ENCODE measurements at places on chromosomes 1 and 21.

- DNase-seq, result no peak
Measured at GRCh38 chr1:82260051-82260450, 459.3 kb downstream of the ADGRL2 start.

DNA sequence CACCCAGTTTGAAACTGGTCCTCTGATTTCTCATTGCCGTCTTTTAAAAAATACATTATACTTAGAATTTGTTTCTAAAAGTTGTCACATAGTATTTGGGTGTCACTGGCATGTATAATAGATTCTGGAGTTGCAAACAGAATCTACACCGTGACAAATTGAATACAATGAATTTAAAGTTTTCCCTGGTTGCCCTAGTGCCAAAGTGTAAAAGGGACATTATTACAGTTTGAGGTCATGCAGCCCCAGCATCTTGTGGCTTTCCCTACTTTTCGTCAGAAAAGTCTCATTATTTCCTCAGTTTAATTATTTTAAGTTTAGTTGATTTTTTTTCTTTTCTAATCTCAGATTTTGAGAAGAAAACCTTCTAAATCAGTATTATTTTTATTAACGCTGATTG, 155.9 kb downstream of the DISP1 start:
- no peak for DNase-seq

DNA sequence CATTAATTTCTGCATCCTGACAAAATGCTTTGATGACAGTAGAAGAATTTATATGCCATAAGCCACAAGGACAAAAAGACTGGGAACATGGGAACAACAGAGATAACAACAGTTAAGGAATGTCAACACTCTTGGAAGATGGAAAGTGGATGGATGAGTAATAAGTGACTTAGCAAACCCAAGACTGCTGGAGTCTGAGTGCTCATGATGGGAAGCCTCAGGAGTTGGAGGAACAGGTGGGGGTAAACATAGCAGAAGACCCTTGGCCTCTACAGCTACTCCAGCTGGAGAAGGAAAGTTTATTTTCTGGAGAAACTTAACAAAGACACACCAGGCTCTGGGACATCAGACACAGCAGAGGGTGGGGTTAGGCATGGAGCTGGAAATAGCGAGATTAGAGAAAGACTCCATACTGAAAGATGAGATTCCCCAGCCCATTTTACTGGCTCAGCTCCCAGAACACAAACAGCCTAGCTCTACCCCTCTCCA, 13.6 kb downstream of the G0S2 start:
- DNase-seq, result no peak

DNA sequence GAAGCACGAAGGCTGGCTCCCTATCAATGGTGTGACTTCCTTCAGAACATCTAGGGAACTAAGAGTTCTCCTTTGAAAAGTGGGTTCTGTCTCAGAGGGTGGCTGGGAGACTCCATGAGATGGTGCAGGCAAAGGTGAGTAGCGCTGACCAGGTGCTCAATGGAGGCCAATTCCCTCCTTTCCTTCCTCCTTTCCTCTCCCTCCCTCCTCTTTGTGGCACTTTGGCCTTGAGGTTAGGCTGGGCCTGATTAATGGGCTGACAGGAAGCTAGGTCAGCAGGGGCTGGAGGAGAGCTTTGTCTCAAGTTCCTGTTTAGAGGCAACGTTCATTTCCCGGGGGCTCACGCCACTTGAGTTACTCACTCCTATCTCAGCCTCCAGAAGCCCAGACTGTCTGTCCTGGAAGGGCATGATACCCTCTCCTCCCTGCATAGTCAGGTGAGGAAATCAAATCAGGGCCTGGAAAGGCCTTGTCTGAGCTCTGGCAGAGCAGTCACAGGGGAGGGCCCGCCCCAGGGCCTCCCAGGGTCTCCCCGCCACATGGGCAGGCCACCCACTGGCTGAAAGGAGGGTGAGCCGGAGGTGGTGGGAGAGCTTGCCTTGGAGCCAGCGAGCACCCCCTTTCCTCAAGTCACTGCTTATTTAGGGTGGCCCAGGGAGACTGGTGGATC, 58.4 kb upstream of the SSBP3 start:
- DNase-seq, result no peak

DNA sequence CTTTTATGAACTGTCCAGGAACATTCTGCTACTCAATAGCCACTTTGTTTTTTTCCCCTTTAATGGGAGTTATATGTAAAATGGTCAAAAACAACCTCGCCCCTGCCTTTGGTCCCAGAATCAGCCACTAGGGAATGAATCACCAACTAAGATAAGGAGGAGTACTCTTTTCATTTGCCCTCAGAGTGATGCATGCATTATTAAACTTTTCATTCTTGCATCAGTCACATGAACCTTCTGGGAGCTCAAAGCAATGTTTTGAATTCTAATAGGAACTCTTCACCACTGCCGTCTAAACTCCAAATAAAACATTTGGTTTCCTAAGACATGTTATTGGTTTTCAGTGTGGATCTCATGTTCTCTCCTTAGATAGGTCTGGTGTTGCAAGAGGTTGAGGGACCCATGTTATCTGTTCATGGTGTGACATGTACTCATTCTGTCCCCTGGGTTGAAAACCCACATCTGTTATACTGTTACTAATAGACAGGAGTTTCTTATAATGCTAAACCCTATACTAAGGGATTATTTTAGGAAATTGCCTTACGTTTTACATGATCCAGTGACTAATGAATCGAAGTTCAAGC, 17.8 kb upstream of the HSD17B7 start:
- DNase-seq, result no peak

Measured in HCT116 (cell line).